Left ventricle myocardium superior (tissue), 1 donor: ENCODE measurements at places on chromosomes 6 and 20.

DNA sequence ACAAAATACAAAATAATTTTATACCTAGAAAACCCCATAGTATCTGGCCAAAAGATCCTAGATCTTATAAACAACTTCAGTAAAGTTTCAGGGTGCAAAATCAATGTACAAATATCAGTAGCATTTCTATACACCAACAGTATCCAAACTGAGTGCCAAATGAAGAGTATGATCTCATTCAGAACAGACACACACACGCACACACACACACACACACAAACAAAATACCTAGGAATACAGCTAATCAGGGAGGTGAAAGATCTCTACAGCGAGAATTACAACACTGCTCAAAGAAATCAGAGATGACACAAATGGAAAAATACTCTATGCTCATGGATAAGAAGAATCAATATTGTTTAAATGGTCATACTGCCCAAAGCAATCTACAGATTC lies 49.2 kb downstream of the TOMM6 start:
- DNase-seq: no peak

DNA sequence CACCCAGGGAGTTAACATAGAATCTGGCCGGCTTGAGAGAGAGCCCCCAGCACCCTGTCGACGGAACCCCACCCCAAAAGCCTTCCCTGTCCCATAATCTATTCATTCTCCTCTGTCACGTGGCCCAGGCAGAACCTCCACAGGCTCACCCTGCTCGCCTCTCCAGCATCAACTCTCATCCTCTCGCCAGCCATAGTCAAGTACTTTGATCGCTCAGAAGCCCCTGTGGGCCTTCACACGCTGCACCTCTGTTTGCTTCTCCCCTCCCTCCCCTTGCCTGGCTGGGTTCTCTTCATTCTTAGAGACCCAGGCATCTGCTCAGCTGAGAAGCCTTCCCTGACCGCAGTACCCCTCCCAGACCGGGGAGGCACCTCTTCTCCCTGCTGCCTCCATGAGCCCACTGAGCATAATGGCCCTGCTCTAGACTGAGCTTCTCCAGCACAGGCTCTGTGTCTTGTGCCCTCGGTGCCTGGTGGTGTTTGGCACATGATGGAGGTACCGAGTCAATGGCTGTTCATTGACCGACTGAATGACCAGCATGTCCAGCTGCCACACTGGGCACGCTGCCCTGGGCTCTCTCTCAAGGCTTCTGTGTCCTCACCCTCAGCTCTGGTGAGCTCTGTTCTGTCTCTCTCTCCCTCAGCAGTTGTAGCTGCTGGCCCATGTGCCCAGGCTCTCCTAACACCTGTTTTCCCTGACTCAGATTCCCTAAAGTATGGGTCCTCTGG lies 33.7 kb downstream of the PKIG start:
- DNase-seq: peak; percentile 68

DNA sequence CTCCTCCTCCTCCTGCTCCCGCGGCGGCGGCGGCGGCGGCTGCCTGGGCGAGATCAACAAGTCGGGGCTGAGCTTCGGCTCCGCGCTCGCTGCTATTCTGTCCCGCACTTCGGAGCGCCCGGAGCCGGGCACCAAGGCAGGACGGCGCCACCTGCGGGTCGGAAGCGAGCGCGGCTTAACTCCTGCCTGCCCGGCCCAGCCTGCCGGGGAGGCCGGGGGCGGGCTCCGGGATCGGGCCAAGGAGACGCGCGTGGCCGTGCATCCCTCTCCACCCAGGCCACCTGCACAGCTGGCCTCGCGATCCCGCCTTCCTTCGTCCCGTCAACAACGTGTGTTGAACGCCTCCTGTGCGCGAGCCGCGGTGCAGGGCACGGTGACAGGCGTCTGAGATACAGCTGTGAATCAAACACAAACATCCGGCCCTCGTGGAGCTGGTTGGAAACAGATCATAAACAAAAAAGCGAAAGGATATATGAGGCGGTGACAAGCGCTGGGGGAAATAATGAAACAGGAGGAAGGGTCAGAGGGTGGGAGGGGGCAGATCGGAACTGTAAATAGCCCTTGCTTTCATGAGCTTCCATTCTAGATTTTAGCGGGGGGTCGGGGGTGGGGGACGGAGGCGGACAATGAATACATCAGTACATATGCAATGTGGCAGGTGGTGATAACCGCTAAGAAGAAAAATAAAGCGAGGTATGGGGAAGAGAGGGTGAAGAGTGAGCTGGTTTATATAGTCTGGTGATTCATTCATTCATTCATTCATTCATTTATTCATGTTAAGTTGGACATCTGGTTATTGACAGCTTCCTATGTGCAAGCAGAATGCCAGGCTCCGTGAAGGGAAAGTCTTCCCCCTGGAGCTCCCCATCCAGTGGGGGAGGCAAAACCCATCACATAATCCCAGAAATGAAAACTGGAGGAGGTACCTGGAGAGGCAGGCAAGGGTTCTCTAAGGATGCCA lies 2.0 kb upstream of the KCNB1 start:
- peak; percentile 89 for DNase-seq

- no peak for DNase-seq
These were observed 129.7 kb downstream of the PRDM13 start for GRCh38 chr6:99736302-99736701.

- no peak for DNase-seq
These were observed 140.4 kb downstream of the JARID2 start for GRCh38 chr6:15386110-15386755.

- no peak for DNase-seq
These were observed 26.7 kb downstream of the FOXO3 start for GRCh38 chr6:108587258-108588059.

- DNase-seq: no peak
These were observed 160.8 kb upstream of the TNFAIP3 start for GRCh38 chr6:137706083-137706750.

DNA sequence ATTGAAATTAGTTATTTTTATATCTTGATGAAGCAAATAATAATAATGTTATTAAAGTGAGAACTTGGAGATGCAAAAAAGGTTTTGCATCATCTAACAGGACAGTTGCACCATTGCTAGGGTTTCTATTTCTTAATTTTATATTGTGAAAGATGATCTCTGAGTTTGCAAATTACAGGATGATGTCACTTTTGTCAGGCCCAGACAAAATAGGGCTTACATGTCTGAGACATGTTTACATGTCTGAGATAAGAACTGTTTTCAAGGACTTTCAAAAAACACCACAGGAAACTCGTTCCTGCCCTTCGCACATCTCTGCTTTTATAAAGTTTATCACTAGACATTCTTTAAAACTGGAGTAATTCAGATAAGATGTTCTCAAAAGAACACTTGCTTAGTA lies 1075.8 kb upstream of the MANEA start:
- DNase-seq: no peak

DNA sequence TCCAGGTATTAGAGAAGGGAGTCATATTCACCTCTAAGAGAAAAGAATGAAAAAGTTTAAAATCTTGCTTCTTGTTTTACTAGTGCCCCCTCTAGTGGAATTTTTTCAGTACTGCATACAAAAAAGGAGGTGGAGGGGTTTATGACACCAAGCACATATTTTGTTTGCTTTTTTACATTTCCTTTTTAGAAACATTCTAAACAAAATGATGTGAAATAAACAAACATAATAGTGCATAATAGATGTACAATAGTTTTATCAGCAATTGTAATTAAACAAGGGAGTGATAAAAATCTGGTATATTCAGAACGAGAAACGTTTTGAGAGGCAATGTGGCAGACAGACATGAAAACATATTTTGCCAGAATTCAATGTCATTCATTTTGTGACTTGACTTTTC lies 111.0 kb upstream of the TFAP2D start:
- no peak for DNase-seq

DNA sequence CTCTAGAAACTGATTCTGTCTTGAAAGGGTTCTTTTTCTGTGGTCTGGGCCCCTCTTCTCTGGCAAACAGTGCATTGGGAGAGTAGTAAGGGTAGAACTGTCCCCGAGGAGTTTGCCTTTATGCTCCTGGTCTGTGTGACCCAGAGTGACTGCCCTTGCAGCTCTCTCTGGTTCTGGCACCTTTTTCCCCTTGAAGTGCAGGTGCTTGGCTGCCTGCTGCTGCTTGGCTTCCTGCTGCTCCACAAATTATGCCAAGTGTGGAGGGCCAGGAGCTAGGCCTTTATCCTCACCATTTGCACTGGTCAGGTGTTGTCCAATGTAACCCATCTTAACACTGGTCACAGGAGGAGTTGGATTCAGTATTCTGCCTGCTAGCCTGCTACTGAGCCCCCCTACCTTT lies 11.2 kb downstream of the KIZ start:
- DNase-seq: no peak
